ENCODE measurements at places on chromosomes 16 and 17.

GRCh38 chr16:3171181-3171854 is 16.7 kb upstream of the OR1F1 start:
- no peak for DNase-seq

GRCh38 chr16:59840169-59840568 is 1106.1 kb upstream of the GOT2 start:
- DNase-seq, result no peak

- no peak for DNase-seq
These were observed 138.0 kb upstream of the WSB1 start for GRCh38 chr17:27155866-27156265.

DNA sequence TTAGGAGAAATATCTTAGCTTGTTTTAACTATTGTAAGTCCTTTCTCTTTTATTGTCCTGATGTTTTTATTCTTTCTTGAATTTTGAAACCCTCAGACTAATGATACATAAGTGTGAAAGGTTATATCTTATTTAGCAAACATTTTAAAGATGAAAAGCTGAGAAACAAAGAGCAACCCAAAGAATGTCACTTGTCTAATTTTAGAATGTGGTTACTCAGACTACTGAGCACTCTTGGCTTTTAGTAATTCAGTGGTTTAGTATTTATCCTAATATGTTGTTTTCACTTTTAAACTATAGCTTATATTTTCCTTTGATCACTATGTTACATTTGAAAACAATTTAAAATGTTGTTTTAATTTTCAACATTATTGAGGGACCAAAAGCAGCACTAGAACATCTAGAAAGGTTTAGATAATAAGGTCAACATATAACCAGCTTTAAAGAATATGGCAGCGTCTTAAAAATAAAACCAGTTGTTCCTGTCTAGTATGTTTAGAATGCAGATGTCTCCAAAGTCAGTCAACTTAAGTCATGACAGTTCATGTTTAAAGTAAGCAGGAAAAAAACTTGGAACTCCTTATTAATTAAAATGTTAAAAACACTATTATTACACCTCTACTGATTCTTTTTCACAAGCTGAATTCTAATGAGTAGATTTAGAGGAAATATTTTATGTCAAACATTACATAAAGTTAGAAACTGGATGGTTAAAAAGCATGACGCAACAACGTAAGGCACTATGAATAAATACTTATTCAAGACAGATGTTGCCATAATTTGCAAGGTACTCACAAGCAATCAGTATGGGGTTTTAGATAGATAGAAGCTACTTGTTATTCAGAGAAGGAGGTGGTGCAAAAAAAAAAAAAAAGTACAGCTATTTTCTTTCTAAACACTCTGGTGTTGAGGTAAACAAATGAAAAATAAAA is 2.4 kb downstream of the MBTD1 start:
- no peak for DNase-seq

DNA sequence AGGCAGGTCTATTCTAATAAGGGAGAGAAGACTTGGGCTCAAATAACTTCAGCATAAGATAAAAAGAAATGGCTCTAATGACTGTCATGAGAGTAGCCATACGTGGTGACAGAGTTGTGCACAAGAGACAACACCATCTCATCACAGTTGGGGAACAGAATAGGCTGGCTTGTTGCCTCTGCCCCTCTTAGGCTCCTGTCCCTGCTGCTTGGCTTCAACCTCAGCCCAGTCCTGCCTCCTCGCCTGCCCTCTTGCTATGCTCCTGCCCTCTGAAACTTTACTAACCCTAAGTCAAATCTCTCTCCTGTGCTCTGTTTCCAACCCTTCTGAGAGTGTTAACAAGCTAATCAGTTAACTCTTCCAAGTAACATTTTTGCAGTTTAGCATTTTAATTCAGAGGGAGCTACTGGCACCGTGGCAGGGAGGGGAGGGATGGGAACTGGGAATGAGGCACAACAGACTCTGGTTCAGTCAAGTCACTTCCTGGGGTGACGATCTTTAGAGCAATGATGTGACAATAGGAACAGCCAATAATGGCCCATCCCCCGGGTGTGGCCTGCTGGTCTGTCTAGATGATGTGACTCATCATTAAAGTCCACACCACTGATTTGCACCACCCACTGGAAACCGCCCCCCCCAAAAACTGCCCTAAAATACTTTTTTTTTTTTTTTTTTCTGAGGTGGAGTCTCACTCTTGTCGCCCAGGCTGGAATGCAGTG is 35.5 kb downstream of the DNAH17 start:
- DNase-seq, result no peak

All from HFF-Myc (cell line).